Kidney tubule cell (primary cell): ENCODE measurements at places on chromosomes 11 and 22.

DNA sequence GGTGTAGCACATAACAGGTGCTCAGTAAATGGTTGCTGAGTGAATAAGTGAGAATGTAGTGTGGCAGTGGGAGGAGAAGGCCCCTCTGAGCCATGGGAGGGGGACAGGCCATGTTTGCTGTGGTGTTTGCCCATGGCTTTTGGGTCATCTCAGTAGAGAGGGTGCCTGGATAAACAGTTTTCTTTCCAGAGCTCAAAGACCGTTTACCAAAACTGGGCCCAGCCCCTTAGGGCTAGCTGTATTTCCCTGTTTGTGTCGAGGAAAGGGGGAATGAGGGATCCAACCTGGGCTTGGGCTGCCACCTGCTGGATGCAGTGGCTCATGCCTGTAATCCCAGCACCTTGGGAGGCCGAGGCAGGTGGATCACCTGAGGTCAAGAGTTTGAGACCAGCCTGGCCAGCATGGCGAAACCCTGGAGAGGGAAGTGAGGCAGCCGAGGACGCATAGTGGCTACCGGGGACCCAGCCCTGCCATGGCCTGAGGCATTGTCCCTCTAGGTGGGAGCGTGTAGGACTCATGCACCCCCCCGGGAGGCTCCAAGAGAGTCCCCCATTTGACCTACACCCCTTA is 8.7 kb upstream of the LTO1 start:
- peak; percentile 50 for DNase-seq

- peak; percentile 73 for DNase-seq
Measured at GRCh38 chr11:35267504-35267903, 128.5 kb downstream of the CD44 start.

DNA sequence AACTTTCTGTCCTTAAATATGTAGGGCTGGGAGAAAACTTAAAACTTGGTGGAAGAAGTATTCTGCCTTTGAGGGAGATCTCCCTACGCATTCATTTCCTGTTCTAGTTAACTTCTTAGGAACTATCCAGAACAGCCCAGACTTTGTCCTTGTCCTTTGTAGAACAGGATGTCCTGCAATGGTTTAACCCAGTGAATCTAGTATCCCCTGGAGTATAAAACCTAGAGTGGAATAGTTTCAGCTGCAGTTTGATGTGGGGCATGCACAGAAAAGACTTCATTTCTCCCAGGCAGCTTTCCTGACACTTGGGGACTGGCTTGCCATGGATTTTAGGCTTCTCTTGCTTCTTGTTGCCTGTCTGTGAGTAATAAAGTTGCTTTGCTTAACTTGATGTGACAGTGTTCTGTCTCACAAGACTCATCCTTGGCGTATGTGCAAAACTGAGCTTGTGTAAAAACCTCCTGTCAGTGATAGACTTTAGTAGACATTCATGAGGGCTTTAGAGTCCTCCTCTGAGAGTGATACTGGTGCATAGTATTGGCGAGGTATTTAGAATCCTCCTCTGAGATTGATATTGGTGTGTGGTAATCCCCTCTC is 28.2 kb downstream of the ARHGAP42 start:
- no peak for DNase-seq

GRCh38 chr11:72439455-72439854 is 5.1 kb upstream of the CLPB start:
- peak; percentile 20 for DNase-seq

DNA sequence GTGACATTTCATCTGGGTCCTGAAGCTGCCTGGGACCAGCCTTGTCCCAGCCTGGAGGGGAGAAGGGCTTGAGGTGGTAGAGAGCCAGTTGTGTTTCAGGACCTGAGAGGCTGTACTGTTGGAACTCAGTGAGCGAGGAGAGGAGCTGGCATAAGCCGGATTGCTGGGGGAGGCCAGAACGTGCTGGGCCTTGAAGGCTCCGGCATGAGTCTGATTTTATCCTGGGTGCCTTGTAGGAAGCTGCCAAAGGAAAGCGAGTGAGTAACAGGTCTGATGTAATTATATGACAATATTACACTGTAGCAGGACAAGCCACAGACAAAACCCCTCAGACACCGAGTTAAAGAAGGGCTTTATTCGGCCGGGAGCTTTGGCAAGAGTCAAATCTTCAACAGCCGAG is 17.2 kb downstream of the AP2A2 start:
- DNase-seq: peak; percentile 85

- DNase-seq: peak; percentile 64
Measured at GRCh38 chr22:28051787-28052356, 132.8 kb upstream of the PITPNB start.

DNA sequence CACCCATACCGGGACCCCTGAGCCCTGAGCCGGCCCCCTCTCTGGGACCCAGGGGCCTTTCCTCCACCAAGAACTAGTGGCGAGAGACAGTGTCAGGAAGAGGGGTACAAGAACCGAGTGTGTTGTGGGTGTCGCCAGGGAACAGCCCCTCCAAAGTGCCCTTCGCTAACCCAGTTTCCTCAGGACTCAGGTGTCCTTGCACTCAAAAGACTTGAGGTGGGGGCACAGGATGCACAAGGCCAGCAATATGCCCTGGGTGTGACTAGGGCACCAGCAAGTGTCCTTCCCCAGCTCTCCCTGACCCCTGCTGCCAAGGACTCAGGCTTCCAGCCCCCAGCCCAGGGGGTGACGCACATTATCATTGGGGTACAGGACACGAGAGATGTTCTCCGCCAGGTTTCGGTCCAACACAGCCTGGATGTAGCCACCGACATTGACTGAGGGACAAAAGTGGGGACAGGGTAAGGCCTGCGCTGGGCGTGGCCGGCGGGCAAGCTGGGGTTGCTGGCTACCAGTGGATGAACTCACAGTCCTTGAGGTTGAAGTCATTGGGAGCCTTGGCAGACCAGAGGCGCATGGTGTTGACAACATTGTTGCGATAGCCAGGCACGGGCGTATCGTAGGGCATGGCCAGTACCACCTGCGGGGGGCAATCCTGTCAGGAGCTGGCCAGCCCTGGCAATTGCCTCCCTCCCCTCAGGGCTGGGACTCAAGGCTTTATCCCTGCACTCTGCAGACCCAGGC is 4.7 kb downstream of the PYGM start:
- DNase-seq: no peak

- peak; percentile 25 for DNase-seq
Measured at GRCh38 chr11:62555464-62556107, 9.0 kb upstream of the AHNAK start.

- DNase-seq: peak; percentile 35
Measured at GRCh38 chr22:35218079-35218478, 39.2 kb upstream of the HMGXB4 start.

DNA sequence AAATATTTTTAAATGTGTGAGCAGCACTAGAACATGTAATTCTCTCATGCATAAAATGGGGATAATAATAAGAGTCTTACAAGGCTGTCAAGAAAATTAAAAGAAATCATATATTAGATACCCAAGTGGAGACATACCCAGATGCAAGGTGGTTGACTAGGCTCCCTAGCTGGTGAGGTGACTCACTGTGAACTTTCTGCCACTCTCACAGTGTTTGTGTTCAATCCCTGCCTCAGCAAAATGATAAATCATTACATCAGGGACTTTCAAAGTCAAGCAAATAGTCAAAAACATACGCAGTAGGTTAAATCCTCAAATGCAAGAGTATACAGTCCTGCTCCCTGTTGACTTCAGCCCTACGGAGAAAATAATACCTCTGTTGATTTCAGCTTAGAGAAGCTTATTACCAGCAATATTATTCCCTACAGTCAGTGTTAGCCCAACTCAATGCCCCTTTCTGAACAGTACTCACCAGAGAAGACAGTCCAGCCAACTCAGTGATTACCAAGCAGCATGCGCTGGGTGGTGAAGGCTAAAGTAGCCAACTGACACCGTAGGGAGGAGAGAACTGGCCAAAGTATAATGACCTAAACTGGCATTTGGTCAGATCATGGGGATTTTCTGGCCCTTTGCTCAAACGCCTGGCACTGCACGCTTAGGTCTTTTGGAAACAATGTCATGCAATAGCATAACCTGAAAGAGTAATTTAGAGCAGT is 73.1 kb upstream of the BARX2 start:
- DNase-seq: peak; percentile 8

GRCh38 chr22:26798462-26799065 is 141.2 kb downstream of the MIAT start:
- no peak for DNase-seq

DNA sequence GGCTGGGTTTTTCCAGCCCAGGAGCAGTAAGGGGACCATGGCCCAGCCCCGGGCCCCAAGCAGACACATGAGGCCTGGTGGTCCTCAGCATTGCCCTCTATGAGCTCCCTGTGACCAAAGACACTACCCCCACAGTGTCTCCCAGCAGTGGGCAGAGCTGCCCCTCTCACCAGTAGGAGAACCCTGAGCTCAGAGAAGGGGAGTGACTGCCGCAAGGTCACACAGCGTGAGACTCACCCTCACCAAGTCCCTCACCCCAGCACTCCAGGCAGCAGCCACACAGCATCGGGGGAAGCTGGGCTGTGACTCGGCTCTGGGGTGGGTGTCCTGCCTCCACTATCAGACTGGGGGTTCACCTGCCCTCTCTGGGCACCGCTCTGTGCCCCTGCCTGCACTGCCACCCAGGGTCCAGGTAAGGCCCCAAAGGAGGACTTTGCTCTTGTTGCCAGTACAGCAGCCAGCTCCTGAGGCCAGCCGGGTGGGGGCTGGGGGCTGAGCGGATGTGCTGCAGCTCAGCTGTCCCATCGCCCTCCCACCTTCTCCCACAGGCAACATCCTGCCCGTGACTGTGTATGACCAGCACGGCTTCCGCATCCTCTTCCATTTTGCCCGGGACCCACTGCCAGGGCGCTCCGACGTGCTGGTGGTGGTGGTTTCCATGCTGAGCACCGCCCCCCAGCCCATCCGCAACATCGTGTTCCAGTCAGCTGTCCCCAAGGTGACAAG is 7.9 kb upstream of the SH3BP1 start:
- DNase-seq: no peak

DNA sequence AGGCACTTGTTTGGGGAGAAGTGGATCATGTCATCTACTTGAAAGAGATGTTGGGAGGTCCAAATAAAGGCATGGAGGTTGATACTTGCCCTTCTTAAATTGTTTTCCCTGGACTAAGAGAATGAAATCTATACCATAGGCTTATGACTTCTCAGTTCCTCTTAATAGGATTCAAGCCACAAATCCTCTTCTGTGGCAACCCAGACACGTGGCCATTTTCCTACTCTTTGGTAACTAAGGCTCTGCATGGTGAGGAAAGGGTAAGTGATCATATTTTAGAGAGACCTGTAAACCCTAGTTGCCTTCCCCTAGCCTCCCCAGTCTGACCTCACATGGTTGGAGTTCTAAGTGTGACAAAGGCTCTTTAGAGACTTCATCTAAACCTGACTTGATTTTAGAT is 72.9 kb upstream of the CD44 start:
- DNase-seq: no peak

DNA sequence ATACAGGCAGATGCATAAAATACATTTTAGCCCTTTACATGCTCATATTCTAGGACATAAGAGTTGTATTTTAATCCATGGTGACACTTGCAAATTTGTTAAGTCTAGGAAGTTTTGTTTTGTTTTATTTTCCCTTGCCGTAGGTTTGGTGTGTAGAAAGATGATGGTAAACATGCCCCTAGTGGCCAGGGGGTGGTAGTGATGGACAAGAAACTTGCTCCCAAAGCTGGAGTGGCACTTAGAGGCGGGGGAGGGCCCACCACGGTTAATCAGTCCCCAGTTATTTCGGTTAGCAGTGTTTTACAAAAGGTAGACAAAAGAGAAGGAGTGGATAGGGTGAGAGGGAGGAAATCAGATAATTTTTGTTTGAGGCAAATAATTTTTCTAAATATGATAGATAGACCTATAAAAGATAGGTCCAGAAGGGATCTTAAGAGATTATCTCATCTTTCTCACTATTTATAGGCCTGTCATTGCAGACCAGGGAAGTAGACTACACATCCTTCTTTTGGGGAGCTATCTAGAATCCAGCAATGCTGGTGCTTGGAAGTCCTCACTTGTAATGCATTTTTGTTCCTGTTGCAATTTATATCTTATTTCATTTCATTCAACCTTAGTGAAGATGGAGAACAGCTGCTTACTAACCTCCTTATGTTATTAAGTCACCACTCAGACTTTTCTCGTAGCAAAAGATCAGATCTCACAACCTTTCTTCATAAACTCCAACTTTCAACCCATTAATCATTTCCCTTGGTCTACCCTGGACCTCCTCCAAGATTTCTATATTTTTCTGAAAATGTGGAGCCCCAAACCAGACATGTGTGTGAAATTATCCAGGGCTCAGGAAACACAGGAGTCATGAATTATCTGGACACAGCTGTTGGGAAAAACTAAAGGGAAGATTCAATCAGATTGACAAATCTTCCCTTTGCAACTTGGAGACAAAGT is 5.9 kb upstream of the BDNF start:
- DNase-seq: peak; percentile 51

GRCh38 chr22:49300951-49301397 is 526.7 kb downstream of the BRD1 start:
- no peak for DNase-seq

DNA sequence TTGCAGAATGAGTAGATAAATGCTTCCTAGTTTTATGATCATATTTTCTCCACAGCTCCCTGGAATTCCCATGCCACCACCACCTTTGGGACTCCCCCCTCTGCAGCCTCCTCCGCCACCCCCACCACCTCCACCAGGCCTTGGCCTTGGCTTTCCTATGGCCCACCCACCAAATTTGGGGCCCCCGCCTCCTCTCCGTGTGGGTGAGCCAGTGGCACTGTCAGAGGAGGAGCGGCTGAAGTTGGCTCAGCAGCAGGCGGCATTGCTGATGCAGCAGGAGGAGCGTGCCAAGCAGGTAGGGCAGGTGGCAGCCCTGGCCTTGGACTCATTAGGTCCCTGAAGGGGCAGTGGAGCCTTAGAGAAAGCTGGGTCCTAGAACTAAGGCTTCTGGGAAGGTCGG is 2.9 kb downstream of the SF3B2 start:
- DNase-seq: no peak

DNA sequence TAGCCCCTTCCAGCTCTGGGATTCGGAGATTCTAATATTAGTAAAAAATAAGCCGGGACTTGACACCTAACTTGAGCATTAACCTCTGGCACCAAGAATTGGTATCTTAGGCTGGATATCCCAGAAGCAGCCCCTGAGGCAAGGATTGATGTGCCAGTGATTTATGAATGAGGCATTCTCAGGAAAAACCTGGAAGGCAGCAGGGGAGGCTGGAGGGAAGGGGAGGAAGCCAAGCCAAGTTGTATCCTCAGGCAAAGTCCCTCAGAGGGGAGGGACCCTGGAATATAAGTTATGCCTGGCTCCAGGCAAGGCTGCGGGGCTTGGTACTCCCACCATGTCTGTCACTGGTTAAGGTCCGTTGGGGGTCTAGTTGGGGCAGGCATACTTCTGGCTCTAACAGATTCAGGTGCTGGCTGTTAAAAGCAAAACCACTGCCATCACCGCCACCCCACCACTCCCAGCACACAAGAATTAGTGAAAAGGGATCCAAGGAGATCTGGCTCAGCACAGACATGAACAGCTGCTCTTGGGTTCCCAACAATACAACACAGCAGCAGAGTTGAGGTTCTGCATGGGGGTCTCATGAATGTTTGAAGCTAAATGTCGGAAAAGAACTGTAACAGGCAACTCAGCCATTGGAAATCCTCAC is 29.8 kb downstream of the LMO2 start:
- DNase-seq: no peak

- no peak for DNase-seq
Measured at GRCh38 chr11:113581713-113582112, 106.5 kb upstream of the DRD2 start.

GRCh38 chr11:69431893-69432738 is 49.3 kb upstream of the LINC01488 start:
- DNase-seq: no peak

GRCh38 chr22:26115266-26115665 is 54.0 kb upstream of the SEZ6L start:
- DNase-seq: no peak

GRCh38 chr11:16611401-16611921 is 127.0 kb upstream of the C11orf58 start:
- no peak for DNase-seq
